Smooth muscle cell of trachea (primary cell): ENCODE measurements at places on chromosomes 3 and 15. TPM values are rescaled to one million over a fixed set of nuclear protein-coding genes. Genes with fewer than 3 reads are reported as not detected.

Gene TRIM69
- total RNA-seq: 26.0 and 28.2 TPM in 2 replicates

Gene EPHA6
- not detected in 2 replicates for total RNA-seq

Gene PRR20G
- not detected in 2 replicates for total RNA-seq

Gene PATL2
- 1.2 and 1.3 TPM in 2 replicates for total RNA-seq

Gene CCDC80
- total RNA-seq: 386 and 910 TPM in 2 replicates

Gene HEXA
- 65.7 and 98.2 TPM in 2 replicates for total RNA-seq

Gene DNAH12
- total RNA-seq: under 0.01 and 0.17 TPM in 2 replicates

Gene EOMES
- total RNA-seq: under 0.01 TPM in 1 of 2 replicates, not detected in the other

Gene CCRL2
- total RNA-seq: 0.29 and 0.83 TPM in 2 replicates

Gene CFAP100
- total RNA-seq: not detected in 2 replicates

Gene MYO5A
- total RNA-seq: 48.8 and 50.6 TPM in 2 replicates

Gene CNTN3
- total RNA-seq: 1.7 and 3.0 TPM in 2 replicates

Gene ARNT2
- 4.7 and 13.6 TPM in 2 replicates for total RNA-seq

Gene HESX1
- total RNA-seq: 1.2 and 1.5 TPM in 2 replicates

Gene SAMMSON
- total RNA-seq: not detected in 2 replicates

Gene IQCB1
- 6.1 and 18.2 TPM in 2 replicates for total RNA-seq

Gene MED12L
- total RNA-seq: 0.33 and 0.44 TPM in 2 replicates

Gene NAALADL2
- 19.2 and 19.7 TPM in 2 replicates for total RNA-seq

Gene RPSA
- total RNA-seq: 1,241 and 1,538 TPM in 2 replicates

Gene KLHL40
- not detected in 2 replicates for total RNA-seq

Gene IQSEC1
- total RNA-seq: 16.4 and 37.9 TPM in 2 replicates

Gene SLC28A2
- not detected in 2 replicates for total RNA-seq

Gene DLEC1
- under 0.01 TPM in 1 of 2 replicates, not detected in the other for total RNA-seq

Gene GOLGA6L10
- total RNA-seq: under 0.01 and 0.44 TPM in 2 replicates

Gene PYGO1
- 9.0 and 11.2 TPM in 2 replicates for total RNA-seq

Gene RPL15
- 2,472 and 2,629 TPM in 2 replicates for total RNA-seq

Gene GNB5
- 38.1 and 45.2 TPM in 2 replicates for total RNA-seq

Gene SGO1
- 0.17 and 9.9 TPM in 2 replicates for total RNA-seq

Gene C3orf38
- 23.3 and 24.9 TPM in 2 replicates for total RNA-seq

Gene CLRN1
- not detected in 2 replicates for total RNA-seq

Gene CYP1A2
- total RNA-seq: not detected in 2 replicates

Gene PLSCR5
- not detected in 2 replicates for total RNA-seq

Gene LMAN1L
- 0.15 TPM in 1 of 2 replicates, not detected in the other for total RNA-seq

Gene PP2D1
- not detected in 2 replicates for total RNA-seq

Gene ERC2
- total RNA-seq: under 0.01 and 0.44 TPM in 2 replicates

Gene GRM7
- not detected in 2 replicates for total RNA-seq

Gene CTXN2
- total RNA-seq: not detected in 2 replicates

Gene LTF
- not detected in 2 replicates for total RNA-seq

Gene FAM131A
- 25.7 and 33.4 TPM in 2 replicates for total RNA-seq

Gene FMN1
- total RNA-seq: 21.7 and 23.3 TPM in 2 replicates

Gene AP3B2
- 0.15 and 1.5 TPM in 2 replicates for total RNA-seq

Gene TGM5
- not detected in 2 replicates for total RNA-seq

Gene CD47
- total RNA-seq: 80.4 and 152 TPM in 2 replicates

Gene GP5
- 0.17 TPM in 1 of 2 replicates, not detected in the other for total RNA-seq

Gene FOXB1
- total RNA-seq: not detected in 2 replicates
